Activated T-helper 2 cell treated with anti-CD3 and anti-CD28 coated beads, Interferon-gamma antibody, Interleukin-2, Interleukin-4, amounts not matched to agents 10 μg/mL and 5 μg/mL and 100 μg/mL, durations not matched to agents 14 hours and 24 hours and 36 hours (primary cell): ENCODE measurements at places on chromosomes 11 and 22. TPM values are rescaled to one million over a fixed set of nuclear protein-coding genes. Genes with fewer than 3 reads are reported as not detected.

DNA sequence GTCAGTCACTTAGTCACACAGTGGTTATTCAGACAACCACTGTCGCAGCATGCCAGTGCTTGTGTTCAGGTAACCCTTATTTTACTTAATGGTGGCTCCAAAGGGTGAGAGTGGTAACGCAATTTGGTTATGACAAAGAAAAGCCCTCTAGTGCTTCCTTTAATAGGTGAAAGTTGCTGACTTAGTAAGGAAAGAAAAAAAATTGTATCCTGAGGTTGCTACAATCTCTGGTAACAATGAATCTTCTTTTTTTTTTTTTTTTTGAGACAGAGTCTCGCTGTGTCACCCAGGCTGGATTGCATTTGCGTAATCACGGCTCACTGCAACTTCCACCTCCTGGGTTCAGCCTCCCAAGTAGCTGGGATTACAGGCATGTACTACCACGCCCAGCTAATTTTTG lies 64.5 kb downstream of the C11orf91 start:
- no peaks in the 10 kb centered on the region for H3K36me3 ChIP-seq
- DNase-seq, result no peak
- no peak overlapping the region for H3K4me3 ChIP-seq
- peaks cover 2% of the 10 kb centered on the region for H3K4me1 ChIP-seq

DNA sequence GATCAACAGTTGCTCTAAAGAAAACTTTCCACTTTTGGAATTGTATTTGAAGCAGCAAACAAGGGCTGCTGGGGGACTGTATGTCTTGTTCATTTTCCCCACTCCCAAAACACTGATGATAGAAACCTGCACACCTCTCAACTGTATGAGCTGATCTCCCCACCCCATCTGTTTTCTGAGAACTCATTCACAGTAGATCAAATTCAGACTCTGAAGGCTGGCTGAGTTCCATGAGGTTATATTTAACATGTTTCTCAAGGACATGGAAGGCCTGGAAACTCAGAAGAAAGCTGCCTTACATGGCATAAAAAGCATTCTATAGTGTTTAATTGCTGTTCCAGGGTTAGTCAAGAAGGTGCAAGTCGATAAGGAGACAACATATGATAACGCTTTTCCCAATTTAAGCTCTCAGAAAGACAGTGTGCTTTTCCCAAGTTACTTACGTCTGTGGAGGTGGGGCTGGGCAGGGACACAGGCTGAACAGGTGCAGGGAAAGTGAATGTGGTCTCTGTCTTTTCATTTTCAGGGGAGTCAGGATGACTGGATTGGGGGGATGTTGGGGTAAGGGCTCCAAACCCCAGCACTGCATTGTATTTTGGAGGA lies 23.0 kb downstream of the LARGE2 start:
- no peak for DNase-seq
- no peaks in the 10 kb centered on the region for H3K27me3 ChIP-seq
- H3K4me1 ChIP-seq, result no peaks in the 10 kb centered on the region
- no peak overlapping the region for H3K4me3 ChIP-seq
- no peak overlapping the region for H3K27ac ChIP-seq

The HARBI1 gene
- 3.8 and 4.7 TPM in 2 replicates for total RNA-seq

DNA sequence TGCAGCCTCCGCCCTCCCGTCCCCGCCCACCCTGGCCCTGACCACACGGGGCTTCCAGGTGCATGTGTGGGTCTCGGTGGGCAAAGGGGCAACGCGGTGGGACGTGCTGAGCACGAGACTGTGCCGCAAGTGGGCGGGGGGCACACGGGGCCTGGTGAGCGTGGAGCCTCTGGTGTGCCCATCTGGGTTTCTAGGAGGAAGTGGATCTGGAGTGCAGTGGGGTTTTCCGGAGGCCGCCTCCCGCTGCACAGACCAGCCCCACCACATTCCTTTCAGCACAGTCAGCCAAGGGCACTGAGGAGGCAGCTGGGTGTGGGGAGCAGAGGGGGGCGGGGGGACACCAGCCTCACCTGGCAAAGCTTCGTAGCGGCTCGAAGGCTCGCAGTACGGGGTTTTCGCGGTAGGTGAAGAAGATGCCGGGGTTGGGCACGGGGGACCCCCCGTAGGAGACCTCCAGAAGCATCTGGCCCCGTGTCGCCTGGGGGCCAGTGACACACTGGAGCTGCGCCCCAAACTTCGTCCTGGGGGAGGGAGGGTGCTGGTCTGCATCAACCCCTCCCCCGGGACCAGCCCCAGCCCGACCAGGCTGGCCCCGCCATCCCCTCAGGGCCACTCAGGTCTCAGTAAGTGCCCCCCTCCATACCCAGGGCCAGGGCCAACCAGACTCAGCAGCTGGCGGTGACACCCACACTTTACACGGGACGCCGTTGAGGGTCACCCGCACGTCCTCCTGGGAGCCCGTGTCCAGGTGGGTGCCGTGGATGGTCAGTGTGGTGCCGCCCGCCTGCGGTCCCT lies 12.4 kb upstream of the MAPK11 start:
- no peaks in the 10 kb centered on the region for H3K36me3 ChIP-seq
- H3K27me3 ChIP-seq, result no peaks in the 10 kb centered on the region
- DNase-seq, result no peak
- H3K27ac ChIP-seq, result no peak overlapping the region
- no peaks in the 10 kb centered on the region for H3K4me1 ChIP-seq
- H3K4me3 ChIP-seq, result no peak overlapping the region

DNA sequence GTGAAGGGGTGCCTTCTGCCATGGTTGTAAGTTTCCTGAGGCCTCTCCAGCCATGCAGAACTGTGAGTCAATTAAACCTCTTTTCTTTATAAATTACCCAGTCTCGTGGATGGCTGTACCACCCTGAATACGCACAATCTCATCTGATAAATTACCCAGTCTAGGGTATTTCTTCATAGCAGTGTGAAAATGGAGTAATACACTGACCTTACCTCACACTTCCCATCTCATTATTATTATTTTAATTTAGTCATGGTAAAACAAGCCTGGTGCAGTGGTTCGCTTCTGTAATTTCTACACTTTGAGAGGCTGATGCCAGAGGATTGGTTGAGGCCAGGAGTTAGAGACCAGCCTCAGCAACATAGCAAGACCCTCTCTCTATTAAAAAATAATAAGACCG lies 30.5 kb upstream of the CYB5R3 start:
- DNase-seq, result no peak
- H3K4me3 ChIP-seq, result no peak overlapping the region
- H3K27me3 ChIP-seq, result peaks cover 2% of the 10 kb centered on the region
- no peak overlapping the region for H3K27ac ChIP-seq

GRCh38 chr11:20844216-20844615 lies 174.8 kb downstream of the NELL1 start:
- H3K27ac ChIP-seq, result no peak overlapping the region
- H3K27me3 ChIP-seq, result no peaks in the 10 kb centered on the region
- H3K4me3 ChIP-seq, result no peak overlapping the region
- H3K36me3 ChIP-seq, result no peaks in the 10 kb centered on the region
- no peak for DNase-seq
- no peaks in the 10 kb centered on the region for H3K4me1 ChIP-seq
